HS-27A (cell line): ENCODE measurements at places on chromosomes 2 and 18.

- DNase-seq: no peak
These were observed 49.2 kb downstream of the SLC4A3 start for GRCh38 chr2:219676586-219676985.

GRCh38 chr2:36696533-36696932 lies at the start of gene VIT:
Gene VIT, plus strand, starts transcription at chr2:36696707. Its CDS starts 19,664 bp downstream, at chr2:36716371.
- DNase-seq: no peak

- DNase-seq: no peak
These were observed 39.1 kb downstream of the CYRIA start for GRCh38 chr2:16626497-16626896.

DNA sequence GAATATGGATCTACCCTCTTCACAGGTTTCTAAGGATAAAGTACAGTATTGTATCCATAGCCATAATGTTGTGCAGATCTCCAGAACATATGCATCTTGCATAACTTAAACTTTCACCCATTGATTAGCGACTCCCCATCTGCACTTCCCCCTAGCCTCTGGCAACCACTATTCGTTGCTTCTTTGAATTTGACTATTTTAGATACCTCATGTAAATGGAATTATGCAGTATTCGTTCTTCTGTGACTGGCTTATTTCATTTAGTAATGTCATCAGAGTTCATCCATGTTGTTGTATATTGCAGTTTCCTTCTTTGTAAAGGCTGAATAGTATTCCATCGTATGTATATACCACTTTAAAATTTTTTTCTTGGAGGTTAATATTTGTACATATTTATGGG lies 128.9 kb downstream of the SMAD7 start:
- no peak for DNase-seq

GRCh38 chr2:112055730-112056625 lies 909 bp downstream of the TMEM87B start:
- peak; percentile 79 for DNase-seq

DNA sequence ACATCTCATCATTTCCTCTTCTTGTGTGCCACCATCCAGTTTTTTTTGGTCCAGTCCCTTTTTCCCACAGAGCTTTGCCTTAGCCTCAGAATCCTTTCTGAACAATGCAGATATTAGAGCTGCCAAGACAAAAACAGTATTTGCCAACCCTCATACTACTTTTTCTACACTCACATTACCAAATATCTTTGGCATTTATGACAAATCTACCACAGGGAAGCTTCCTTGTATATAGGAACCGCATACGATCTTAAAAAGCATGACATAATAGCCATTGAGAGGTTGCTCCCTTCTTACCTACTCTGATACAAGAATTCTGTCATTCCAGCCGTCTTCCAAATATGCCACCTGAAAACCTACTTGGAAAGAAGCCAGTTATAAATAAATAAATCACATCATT lies 9.4 kb downstream of the ZNF24 start:
- no peak for DNase-seq

- no peak for DNase-seq
These were observed 243.3 kb upstream of the NCKAP5 start for GRCh38 chr2:133811409-133812125.

DNA sequence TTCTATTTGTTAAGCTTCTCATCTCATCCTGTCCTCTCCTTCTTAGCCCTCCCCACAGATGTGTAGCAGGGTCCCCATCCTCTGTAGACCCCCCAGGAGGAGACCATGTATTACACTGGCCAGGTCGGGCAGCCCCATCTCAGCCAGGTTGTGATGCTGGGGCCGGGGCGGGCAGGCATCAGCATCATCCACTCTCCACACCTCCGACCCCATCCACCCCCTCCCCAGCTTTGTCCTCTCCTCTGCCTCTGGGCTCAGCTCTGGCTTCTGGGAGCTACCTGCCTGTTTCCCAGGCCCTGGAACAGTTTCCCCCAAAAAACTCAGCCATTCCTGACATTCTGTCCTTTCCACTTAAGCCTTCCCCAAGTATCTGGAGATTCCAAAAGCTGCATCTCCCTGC lies 49.2 kb downstream of the GBX2 start:
- DNase-seq: no peak

GRCh38 chr2:73971722-73972121 lies 13.0 kb upstream of the TET3 start:
- no peak for DNase-seq

- DNase-seq: no peak
These were observed 52.1 kb upstream of the CNGA3 start for GRCh38 chr2:98293931-98294687.

- DNase-seq: no peak
These were observed 159.0 kb upstream of the SETBP1 start for GRCh38 chr18:44521668-44522022.

GRCh38 chr2:206855585-206856433 lies 83.5 kb upstream of the CPO start:
- DNase-seq: no peak

GRCh38 chr2:174335254-174335987 lies 667 bp downstream of the SP9 start:
- no peak for DNase-seq
